ENCODE measurements at places on chromosomes 6 and 20.
A peak's percentile ranks its signal among the peaks of the same experiment; 100 is the strongest.

GRCh38 chr20:25859649-25860530 lies 163.2 kb upstream of the ZNF337 start:
- no peak for DNase-seq

DNA sequence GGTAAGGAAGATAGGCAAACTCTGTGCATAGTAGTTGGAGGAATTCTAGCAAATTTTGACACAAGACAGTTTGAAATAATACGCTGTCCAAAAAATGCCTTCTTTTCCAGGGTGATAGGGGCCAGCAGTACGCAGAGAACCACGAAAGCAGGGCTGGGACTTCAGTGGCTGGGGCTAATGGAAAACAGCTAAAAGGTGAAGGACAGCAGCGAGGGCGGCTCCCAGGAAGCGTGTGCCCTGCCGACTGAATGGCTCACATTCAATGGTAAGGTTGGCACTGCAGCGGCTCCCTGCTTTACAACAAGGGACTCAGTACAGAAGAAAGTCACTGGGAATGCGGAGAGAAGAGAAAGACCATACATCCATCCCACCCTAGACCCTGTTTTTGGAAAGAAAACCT lies 131.1 kb downstream of the MYLK4 start:
- DNase-seq, result no peak

- DNase-seq, result no peak
Observed at GRCh38 chr20:47710665-47711045, 74.6 kb downstream of the SULF2 start.

DNA sequence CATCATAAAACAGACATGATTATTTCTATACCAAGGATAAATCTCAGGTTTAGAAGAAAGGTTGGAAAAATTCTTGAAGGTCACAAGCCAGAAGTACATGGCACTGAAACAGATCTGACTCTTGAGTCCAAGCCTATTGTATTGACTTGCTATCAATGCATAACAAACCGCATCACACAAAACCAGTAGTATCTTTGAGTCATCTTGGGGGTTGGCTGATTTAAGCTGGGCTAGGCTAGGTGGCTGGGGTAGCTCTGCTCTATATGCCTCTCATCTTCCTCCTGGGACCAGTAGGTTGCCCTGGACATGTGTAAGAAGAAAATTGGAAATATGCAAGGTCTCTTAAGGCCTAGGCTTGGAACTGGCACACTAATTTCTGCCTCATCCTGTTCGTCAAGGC lies 37.0 kb upstream of the RAB23 start:
- no peak for DNase-seq

DNA sequence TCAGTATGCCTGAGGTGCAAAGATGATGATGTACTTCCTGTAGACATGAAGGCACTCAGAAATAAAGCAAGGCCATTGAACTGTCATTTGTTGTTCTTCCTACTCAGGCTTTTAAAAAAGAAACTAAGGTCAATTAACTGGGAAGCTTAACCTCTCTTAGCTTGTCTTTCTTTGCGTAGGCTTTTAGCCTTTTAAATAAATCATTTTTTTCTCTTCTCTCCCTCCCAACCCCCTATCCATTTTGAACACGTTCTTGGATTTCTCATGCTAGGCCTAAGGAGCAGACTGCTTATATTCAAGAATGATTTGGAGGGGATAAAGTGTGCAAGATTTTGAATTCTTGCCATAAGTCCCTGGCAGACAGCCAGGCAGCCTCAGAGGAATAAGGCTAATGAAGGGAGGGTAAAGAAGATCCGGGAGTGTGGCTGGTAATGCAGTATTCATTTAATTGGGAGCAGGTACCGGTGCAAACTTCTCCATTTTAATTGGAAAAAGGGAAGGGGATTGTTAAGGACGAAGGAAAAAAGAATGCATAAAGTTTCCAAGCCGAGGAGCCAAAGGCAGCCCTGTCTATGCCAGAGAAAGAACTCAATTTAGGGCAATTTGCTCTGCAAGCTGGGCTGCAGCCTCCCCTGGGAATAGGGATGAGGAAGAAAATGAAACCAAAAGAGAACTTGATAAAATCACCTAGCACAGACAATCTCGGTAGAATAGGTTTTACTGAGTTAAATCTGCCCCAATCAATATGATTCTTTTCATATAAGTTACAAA lies 343.8 kb upstream of the MMS22L start:
- DNase-seq, result no peak

DNA sequence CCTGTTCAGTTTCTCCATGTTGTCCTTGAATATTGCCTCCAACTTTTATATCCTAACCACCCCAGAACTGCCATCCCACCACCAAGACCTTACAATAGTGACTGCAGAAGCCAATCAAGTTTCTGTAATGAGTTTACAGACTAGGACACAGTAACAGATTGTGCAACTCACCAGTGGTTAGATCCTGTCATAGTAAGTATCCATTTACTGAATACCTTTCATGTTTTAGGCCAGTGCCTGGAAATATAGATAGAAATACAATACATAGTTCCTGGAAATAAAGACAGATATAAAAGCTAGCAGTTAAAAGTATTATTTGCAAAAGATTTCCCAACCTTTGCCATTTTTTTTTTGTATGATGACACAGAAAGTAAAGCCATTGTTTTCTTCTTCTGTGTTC lies 471.8 kb upstream of the BTBD3 start:
- DNase-seq, result no peak

- DNase-seq, result no peak
Observed at GRCh38 chr6:84136364-84137050, 90.9 kb downstream of the CEP162 start.

DNA sequence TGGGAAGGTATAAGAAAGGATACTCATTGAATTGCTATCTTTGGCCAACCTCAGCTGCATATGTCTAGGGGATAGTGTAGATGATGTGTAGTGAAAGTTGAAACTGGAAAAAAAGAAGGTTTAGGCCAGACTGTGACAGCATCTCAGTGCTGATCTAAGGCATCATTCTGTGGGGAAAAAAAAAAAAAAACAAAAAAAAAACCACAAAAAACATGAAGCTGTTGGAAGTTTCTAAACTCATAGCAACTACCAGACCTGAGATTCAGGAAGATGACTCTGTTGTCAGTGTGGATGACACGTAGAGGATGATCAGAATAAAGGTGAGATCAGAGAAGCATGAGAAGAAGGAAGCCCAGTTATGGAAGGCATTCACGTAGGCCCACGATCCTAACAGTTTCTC lies 100.8 kb upstream of the CNKSR3 start:
- DNase-seq, result no peak

- DNase-seq, result no peak
Observed at GRCh38 chr6:126195625-126196236, 144.2 kb upstream of the CENPW start.

DNA sequence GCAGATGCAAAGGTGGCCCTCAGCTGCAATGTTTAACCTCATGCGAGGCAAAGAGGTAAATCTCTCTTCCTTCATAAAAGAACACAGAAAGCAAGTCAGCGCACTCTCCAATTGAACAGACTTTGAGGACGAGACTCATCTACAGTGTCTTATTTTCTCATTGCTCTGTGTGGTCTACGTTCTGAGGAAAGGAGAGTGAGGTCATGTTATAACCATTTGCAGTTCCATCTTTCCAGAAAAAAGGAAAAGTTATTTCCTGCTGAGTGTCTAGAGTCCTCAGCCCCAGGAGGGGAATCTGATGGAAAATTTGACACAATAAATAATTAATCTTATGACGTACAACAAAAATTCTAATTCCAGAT lies 35.6 kb upstream of the THBS2 start:
- no peak for DNase-seq

GRCh38 chr6:30491991-30492952 lies 3.0 kb downstream of the HLA-E start:
- DNase-seq, result no peak

- DNase-seq, result no peak
Observed at GRCh38 chr6:54624779-54625178, 221.8 kb upstream of the FAM83B start.

DNA sequence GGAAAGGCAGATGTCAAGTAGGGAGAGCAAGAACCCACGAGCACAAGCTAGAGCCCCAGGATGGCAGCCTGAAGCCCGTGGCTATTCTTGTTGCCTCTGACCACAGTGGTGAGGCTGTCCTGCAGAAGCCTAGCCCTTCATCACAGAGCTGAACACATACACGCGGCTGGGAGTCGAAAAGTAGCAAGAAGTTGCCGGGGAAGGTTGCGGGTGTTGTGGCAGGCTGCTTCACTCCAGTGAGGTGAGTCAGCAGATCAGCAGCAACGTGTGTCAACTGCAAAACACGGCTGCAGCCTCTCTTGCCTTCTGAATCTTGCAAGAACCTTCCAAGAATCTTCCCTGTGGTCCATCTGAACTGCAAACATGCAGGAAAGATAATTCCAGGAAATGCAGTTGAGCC lies 10.6 kb upstream of the STX16 start:
- no peak for DNase-seq

DNA sequence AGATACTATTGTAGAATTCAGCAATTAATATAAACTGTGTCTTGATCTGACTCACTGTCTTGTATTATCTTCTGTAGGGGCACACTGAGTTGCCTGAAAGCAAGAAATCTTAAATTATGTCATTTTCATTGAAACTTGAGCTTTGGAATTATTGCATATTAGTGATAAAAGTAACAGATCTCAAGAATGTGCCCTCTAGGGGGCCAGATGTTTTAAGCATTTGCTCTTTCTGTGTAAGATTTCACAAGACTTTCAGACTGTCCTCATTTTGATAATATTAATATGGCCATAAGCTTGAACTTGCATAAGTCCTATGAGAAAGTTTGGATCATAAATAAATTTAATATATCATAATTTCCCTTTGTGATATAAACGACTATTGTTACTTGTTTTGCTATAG lies 55.5 kb upstream of the MYO6 start:
- DNase-seq, result peak; percentile 3

GRCh38 chr20:36848078-36848660 lies 27.8 kb upstream of the TLDC2 start:
- peak; percentile 76 for DNase-seq

DNA sequence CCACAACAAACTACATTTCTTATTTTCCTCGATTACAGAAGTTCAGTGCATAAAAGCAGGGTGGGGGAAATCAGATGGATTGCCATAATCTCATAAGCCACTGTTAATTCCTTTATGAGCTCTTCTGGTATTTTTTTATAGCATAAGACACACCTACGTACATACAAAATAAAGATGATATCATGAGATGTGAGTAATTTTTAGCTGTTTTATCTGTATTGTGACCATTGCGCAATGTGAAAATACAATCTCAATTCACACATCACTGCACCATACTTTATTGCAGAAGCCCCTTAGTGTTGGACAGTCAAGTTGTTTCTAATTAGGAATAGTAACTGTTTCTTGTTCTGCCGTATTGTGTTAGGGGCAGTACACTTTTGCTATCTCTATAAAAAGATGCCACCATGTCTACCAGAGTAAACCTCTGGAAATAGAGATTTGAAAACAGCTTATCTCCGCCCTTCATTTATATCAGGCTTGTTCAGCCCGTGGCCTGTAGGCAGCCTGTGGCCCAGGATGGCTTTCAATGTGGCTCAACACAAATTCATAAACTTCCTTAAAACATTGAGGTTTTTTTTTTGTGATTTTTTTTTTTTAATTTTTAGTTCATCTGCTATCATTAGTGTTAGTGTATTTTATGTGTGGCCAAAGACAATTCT lies 90.4 kb downstream of the FARS2 start:
- no peak for DNase-seq

GRCh38 chr20:53743607-53744260 lies 150.1 kb upstream of the ZNF217 start:
- DNase-seq, result no peak

DNA sequence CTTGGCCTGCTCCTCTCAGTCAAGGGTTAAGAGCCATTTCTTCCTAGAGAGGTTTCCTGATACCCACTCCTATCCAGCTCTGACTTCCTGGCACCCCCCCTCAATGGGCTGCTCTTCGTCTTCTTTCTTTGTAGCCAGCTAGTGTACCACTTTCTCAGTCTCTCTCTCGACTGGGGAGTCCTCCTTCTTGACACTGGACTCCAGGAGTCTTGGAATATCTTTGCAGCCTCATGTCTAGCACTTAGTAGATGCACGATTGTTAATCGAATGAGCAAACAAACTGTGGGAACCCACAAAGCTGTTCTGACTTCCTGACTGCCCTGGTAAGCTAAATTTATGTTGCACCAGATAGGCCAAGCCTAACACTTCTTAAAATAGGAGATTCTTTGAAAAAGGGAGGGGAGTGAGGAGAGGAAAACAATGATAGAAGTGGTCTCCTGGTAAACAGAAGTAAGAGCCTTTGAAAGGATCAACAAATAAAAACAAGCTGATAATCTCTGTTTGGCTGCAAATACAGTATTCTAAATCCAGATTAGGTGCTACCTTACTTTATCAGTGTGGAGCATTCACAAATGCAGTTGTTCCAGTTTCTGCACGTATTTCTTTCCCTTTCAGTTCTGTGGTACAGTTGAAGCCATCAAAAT lies 160.1 kb upstream of the CITED2 start:
- no peak for DNase-seq

DNA sequence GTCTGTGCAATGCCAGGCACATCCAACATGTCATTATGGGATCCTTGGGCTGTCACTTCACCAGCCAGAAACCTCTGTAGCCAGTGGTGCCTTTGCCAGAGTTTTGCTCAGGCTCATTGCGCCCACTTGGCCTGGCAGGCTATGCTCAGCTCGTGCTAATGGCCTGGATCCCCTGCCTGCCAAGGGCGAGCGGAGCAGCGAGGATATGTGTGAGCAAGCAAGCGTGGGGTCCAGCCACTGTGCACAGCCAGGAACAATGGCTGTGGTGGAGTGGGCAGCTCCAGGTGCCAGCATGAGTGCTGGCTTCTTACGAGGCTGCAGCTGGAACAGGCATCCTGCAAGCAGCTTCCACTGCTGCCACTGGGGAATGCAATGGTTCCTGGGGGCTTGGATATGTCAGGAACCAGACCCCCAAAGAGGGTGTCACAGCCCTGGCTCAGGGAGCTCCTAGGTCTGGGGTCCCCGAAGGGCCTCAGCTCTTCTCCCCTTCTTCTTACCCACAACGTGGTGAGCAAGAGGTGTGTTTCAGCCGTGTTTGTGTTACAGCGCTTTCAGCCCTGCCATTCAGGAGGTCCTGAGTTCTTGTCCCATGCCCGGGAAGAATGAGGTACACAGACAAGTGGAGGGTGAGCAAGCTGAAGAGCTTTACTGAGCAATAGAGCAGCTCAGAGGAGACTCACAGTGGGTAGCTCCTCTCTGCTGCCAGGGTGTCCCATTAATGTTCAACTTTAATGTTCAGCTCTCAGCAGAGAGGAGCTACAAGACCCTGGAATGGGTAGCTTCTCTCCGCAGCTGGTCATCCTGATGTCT lies 22.3 kb upstream of the TOP1 start:
- DNase-seq, result no peak
